Activated CD8-positive, alpha-beta memory T cell treated with anti-CD3 and anti-CD28 coated beads for 1 hour (primary cell): ENCODE measurements at places on chromosomes 1 and 21.
A peak's percentile ranks its signal among the peaks of the same experiment; 100 is the strongest.

DNA sequence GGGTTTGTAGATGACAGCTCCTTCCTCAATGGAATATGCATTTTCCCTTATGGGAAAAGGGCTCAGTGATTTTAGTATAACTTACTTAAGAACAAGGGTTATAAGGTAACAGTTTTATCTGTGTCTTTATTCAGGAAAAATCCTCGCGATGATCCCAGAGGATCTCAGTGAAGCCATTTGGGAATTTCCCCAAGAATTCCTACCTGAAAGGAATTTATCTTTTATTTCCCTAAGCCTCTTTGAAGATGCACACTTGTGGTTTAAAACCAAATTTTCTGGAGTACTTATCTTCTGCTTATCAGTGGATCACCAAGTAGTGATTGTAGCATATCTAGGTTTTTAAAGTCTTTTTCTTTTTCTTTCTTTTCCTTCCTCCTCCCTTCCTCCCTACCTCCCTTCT, 58.8 kb downstream of the AK4 start:
- no peak for DNase-seq

DNA sequence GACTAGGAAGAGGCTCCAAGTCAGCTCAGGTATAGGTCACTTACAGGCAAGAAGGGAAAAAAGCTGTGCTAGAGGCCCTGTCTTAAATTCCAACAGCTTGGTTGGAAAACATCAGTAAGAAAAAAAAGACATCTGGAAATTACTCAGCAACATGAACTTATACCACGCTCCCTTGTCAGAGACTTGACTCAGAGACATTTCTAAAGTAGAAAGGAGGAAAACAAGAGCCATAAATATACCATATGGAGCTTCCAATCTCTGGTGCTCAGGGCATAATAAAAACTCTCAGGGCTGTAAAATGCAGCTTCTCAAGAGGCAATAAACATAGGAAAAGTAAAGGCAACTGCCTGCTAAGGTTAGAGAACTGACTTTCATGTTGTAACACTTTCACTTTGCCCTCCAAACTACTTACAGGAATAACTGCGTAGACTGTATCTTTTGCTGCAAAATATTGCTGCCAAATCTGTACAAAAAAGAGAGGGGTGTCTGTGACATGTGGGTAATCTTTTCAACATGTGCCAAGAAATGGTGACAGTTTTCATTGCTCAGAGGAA, 14.7 kb downstream of the ATPAF1 start:
- no peak for DNase-seq

GRCh38 chr21:35138665-35139381, 89.7 kb upstream of the RUNX1 start:
- peak; percentile 22 for DNase-seq

- DNase-seq: no peak
Measured at GRCh38 chr1:180498594-180498993, 3.8 kb downstream of the ACBD6 start.

DNA sequence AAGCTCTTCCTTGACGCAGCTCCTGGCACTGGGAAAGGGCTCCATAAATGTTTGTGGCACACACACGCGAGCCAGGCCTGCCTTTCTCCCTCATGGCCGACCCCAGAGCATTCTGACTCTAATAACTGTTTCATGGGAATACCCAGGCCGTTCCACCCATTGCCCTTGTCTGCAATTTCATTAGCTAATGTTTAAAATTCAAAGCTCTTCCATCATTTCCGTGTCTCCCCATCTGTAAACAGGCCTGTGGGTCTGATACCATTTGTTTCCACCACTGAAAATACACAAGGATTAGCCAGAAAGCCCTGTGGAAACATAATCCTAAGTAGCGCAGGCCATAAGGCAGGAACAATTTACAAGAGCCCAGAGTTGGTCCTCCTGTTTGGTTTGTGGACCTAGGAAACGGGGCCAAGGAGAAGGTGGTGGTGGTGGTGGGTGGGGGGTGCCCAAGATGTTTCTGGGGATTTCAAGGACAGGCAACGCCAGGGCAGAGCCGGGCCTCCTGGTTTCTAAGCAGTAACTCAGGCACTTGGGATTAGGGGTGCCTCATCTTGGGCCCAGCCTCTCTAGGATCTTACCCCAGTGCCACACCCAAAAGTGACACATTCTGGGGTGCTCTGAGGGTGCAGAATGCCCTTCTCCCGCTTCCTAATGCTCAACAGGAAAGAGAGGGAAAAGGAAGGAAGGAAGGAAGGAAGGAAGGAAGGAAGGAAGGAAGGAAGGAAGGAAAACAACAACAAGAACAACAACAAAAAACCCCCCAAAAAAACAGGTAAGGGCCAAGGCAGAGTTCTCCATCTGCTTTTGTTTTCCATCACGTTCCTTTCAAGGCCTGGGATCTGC, 79.4 kb downstream of the SSBP3 start:
- DNase-seq: no peak

DNA sequence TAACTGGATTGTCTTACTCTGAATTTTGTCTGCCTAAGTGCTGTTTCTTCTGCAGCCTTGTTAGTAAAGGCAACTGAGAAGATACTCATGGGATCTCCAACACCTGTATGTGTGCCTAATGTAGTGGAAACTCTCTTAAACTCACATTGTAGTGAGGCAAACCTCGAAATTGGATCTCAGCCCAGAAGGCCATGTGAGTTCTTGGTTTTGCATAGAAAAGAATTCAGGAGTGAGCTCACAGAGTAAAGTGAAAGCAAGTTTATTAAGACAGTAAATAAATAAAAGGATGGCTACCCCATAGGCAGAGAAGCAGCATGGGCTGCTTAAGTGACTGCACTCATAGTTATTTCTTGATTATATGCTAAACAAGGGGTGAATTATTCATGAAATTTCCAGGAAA, 1344.7 kb downstream of the NCAM2 start:
- no peak for DNase-seq

- DNase-seq: no peak
Measured at GRCh38 chr1:88009916-88010315, 674.2 kb upstream of the PKN2 start.

DNA sequence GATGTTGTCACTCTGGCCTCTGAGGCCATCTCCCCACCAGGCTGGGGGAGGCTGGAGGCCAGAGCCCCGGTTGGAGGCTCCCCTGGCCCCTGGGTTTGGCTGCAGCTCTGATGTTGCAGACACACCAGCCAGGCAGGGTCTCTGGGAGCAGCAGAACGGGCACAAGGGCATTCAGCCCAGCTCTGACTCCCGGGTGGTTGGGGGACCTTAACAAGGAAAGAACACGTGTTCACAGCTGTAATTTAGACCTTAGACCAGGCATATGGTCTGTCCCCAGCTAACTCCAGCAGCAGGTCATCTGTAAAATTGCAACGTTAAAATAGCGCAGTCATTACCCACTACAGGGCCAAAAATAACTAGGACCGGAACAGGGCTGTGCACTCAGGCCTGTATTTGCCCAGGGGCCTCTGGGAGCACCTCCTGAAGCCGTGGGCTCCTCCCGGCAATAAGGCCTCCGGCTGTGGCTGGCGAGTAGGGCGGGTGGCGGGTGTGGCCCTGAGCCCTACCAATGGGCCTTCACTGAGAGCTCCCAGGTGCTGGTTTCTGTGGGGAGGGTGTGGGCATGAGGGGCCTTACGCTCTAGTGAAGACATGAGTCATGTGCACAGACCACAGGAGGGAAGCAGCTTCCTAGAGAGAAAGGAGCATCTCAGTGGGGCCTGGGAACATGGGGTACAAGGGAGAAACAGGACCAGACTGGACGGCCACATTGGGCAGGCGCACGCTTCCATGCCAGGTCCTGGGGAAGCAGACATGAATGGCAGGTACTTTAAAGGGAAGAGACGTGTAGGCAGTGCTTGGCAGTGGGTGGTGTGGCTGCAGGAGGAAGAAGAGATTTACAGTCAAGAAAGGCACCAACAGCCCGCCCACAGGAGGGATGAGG, 6.1 kb downstream of the LDLRAP1 start:
- DNase-seq: peak; percentile 49

DNA sequence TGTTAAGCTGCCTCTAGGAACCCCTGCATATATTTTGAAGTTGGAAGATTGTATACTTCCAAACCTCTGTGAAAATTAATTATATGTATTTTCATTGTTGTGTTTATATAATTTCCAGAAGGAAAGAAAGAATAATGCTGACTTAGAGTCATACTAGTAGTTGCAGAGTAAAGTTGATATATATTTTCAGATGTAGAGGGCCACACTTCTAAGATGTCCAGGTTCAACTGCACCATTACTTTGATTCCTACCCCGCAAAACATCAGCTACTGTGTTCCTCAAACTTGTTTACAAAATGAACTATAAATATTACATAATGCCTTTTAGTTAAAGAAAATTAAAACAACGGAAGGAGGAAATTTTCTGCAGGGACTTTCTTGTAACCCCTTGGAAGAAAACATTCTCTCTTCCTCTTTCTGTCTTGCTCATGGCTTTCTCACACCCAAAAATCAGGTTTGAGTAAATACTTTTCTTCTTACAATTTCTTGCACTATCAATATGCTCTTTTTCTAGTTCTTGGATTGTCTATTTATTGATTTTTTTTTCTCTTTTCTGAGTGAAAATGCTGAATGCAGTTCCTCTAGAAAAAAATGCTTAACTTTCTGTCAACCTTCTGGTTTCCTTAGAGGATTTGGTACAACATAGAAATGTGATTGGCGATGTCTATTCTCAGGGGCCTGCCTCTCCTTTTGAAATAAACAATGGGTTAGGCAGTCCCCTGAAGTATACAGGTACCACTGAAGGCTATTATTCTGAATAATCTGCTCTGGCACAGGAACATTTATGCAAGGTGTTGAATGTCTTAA, 867.8 kb downstream of the TTLL7 start:
- DNase-seq: no peak

- peak; percentile 65 for DNase-seq
Measured at GRCh38 chr1:11337580-11338073, 64.6 kb downstream of the UBIAD1 start.

GRCh38 chr21:39867198-39867650, at the start of gene PCP4:
TSS of gene PCP4 (plus strand) at chr21:39867438. CDS start at chr21:39867502, 64 bp downstream.
- no peak for DNase-seq

- no peak for DNase-seq
Measured at GRCh38 chr1:64248065-64248464, 44.6 kb downstream of the UBE2U start.

DNA sequence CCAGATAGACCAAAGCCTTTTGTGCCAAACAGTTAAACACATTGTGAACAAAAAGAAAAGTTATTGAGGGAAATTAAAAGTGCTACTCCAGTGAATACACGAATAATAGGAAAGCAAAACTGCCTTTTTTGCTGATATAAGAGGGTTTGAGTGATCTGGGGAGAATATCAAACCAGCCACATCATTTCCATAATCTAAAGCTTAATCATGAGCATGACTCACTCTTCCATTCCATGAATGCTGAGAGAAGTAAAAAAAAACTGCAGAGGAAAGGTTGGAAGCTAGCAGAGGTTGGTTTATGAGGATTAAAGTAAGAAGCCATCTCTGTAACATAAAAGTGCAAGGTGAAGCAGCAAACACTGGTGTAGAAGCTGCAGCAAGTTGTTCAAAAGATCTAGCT, 350.6 kb upstream of the NCAM2 start:
- no peak for DNase-seq

- DNase-seq: no peak
Measured at GRCh38 chr21:20425856-20426255, 572.4 kb upstream of the NCAM2 start.

GRCh38 chr1:243672539-243673074, 177.4 kb downstream of the AKT3 start:
- no peak for DNase-seq

DNA sequence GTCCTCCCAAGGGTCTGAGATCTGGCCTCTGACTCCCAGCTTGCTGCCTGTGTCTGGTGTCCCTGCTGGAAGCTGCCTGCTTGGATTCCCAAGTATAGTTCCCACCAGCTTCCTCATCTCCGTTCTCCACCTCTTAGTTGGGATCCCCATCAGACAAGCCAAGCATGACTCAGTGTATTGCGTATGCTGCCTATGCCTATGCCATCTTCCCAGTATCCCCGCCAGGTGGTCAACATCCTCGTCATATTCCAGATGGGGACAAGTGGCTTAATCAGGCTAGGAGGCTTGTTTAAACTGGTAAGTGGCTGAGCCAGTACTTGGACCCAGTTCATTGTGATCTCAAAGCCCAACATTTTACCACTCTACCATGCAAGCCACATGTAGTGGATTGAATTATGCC, 204.4 kb downstream of the GRIK3 start:
- DNase-seq: no peak

- no peak for DNase-seq
Measured at GRCh38 chr21:43365611-43366426, 61.1 kb downstream of the SIK1 start.

DNA sequence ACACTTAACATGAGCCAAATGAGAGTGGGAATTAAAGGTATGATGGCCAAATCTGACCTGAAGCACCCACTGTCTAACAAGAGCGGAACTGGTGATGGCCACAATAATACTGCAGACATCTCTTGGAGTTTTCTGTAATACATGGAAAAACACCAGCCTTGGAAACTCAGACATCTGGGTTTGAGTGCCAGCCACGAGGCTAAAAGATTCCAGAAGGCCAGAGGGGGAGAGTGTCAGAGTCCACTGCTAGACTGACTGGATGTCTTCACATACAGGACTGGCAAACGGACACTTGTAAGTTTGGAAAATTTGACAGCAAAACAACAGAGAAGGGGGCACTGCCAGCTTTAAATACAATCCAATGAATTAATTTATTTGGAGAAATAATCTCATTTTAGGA, 175.1 kb downstream of the ADSS2 start:
- no peak for DNase-seq

- DNase-seq: no peak
Measured at GRCh38 chr1:53860967-53861411, 22.9 kb upstream of the NDC1 start.

DNA sequence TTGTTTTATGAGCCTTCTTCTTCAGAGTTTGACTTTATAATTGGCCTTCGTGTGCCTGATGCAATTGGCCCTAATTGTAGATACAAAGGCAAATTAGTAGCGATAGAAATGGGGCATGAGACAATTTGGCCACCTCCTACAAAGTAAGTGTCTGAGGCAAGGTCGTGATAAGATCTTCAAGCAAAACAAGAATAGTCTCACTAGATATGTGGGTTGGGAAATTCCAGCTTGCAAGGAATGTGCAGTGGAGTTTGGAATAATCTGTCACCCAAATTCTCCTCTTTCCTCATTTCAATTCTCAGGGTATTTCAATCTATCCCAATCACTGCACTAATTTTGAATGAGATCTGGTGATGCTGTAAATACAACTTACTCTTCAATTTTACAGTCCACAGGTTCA, 11.4 kb upstream of the TSNAX start:
- DNase-seq: no peak

- no peak for DNase-seq
Measured at GRCh38 chr21:31420988-31421387, 76.9 kb upstream of the TIAM1 start.

GRCh38 chr1:165650981-165651625, 20.1 kb downstream of the MGST3 start:
- no peak for DNase-seq

- DNase-seq: no peak
Measured at GRCh38 chr1:117592155-117592554, 13.7 kb upstream of the TENT5C start.

DNA sequence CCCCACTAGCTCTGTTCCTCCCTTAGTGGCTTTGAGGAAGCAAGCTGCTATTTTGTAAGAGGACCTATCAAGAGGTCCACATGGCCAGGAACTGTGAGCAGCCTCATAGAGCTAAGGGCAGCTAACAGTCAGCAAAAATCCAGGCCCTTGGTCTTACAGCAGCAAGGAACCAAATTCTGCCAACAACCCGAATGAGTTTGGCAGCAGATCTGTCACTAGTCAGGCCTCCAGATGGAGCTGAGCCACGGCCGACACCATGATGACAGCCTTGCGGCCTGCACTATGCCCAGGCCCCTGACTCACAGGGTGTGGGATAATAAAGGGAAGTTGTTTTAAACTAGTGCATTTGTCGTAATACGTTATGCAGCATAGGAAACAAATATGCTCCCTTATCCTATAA, 28.0 kb upstream of the H3-3A start:
- no peak for DNase-seq
